SJCRH30 (cell line): ENCODE measurements at places on chromosomes 1 and 21.

GRCh38 chr1:12339811-12340543 lies 110.1 kb downstream of the VPS13D start:
- peaks cover 8% of the 10 kb centered on the region for H3K36me3 ChIP-seq
- DNase-seq: no peak
- H3K4me3 ChIP-seq: no peak overlapping the region

GRCh38 chr1:228312136-228312764 lies 94.4 kb downstream of the TRIM11 start:
- H3K4me1 ChIP-seq: peaks cover 16% of the 10 kb centered on the region
- H3K36me3 ChIP-seq: no peaks in the 10 kb centered on the region
- H3K27ac ChIP-seq: no peak overlapping the region
- H3K27me3 ChIP-seq: no peaks in the 10 kb centered on the region

DNA sequence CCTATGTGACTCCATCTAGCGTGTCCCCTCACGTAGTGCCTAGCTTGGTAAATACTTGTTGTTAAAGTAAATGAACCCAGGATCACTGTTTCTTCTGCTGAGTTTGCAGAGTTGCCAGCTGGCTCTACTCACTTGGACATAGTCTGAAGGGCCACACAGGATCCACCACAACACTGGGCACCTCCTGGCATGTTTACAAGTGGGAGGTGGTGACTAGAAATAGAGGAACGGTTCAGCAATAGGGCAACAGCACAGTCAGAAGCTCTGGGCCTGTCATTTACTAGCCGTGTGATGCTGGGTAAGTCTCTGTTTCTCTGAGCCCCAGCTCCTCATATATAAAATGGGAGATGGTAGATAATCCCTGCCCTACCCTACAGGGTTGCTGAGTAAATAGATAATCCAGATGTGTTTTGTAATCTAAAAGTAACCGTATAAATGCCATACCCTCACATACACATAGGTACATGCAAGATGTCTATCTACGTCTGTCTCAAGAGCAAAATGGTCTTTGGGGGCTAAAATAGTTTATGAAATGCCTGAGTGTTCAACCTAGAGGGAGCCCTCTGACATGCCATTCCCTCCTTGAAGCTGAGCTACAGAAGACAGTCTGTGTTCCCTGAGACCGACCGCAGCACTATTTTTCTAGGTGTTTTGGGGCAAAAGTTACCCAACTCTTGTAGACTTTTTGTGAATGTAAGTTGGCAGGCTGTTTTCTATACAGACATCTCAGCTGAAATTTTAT lies 20.5 kb downstream of the RNF220 start:
- H3K27ac ChIP-seq: no peak overlapping the region
- no peaks in the 10 kb centered on the region; the same call in 1 of the 2 replicates for H3K4me1 ChIP-seq
- DNase-seq: no peak
- H3K36me3 ChIP-seq: no peaks in the 10 kb centered on the region
- peaks cover 34% of the 10 kb centered on the region for H3K27me3 ChIP-seq
- no peak overlapping the region for H3K4me3 ChIP-seq

DNA sequence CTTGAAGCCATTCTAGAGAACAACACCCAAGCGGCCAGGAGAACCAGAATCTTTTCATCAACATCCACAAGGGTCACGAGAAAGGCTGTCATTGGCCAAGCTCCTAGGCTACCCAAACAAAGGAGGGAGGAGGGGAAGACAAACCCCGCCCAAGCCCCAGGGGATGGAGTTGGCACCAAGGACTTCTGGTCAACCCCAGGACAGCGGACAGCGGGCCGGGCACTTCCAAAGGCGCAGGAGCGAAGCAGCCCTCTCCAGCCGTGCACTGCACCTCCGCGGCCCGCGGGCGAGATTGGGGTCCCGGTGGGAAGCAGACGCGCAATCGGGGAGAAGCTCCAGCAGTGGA lies at the start of gene CLIC6:
CLIC6 (plus strand) TSS at position 192 of the 346 bp plus-strand sequence. CDS start 395 bp downstream, outside the sequence.
- no peaks in the 10 kb centered on the region for H3K36me3 ChIP-seq
- H3K27ac ChIP-seq: no peak within 1 kb of the TSS
- H3K4me1 ChIP-seq: peaks cover 20% of the 10 kb centered on the region
- no peak for DNase-seq
- H3K4me3 ChIP-seq: no peak within 1 kb of the TSS

- H3K36me3 ChIP-seq: no peaks in the 10 kb centered on the region
- no peak overlapping the region for H3K4me3 ChIP-seq
- no peak for DNase-seq
- no peak overlapping the region for H3K27ac ChIP-seq
- H3K4me1 ChIP-seq: peaks cover 20% of the 10 kb centered on the region
Observed at GRCh38 chr1:7400566-7400965, 370.5 kb upstream of the VAMP3 start.

- DNase-seq: no peak
- H3K27ac ChIP-seq: no peak overlapping the region
- H3K36me3 ChIP-seq: no peaks in the 10 kb centered on the region
- H3K27me3 ChIP-seq: no peaks in the 10 kb centered on the region
- no peak overlapping the region for H3K4me3 ChIP-seq
Observed at GRCh38 chr1:8425781-8426161, 107.9 kb downstream of the SLC45A1 start.

GRCh38 chr1:2432441-2432844 lies 20.1 kb upstream of the PEX10 start:
- H3K27ac ChIP-seq: no peak overlapping the region
- H3K27me3 ChIP-seq: peaks cover 60% of the 10 kb centered on the region
- DNase-seq: no peak

DNA sequence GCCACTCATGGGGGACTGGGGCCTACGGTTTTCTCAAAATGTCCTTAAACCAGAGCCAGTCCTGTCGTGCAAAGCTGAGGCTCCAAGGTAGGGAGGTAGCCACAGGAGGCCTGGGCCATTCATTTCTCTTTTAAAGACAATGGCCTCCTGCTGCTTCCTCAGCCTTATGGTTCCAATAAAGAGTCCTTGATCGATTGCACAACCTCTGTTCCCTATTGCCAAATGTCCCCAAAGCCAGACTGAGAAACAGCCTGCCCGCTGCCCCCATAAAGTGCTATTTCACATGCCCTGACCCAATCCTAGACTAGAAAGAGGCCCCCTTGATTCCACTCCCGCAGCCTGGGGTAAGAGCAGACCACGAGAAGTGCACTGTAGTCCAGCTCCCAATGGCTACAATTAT lies 166.7 kb downstream of the CLIC6 start:
- H3K27me3 ChIP-seq: no peaks in the 10 kb centered on the region
- no peak overlapping the region for H3K4me3 ChIP-seq
- no peaks in the 10 kb centered on the region for H3K4me1 ChIP-seq
- DNase-seq: no peak
